AG08396 (cell line): ENCODE measurements at places on chromosomes 1 and 21.

DNA sequence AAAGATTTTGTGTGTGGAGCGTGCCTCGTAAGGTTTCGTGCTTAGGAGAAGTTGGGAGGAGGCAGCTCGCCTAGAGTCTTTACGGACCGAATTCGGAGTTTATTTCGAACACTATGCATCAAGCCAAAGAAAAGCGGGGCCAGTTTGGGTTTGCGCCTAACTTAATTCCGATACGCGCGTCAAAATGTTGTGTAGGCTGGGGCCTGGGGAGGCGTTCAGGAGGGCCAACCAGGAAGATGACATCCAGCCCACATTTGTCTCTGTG lies 6.4 kb downstream of the FOXD2 start:
- no peak for DNase-seq

- no peak for DNase-seq
Observed at GRCh38 chr1:229047840-229048620, 222.9 kb upstream of the RAB4A start.

GRCh38 chr1:75542818-75543570 lies 67.9 kb downstream of the SLC44A5 start:
- no peak for DNase-seq

DNA sequence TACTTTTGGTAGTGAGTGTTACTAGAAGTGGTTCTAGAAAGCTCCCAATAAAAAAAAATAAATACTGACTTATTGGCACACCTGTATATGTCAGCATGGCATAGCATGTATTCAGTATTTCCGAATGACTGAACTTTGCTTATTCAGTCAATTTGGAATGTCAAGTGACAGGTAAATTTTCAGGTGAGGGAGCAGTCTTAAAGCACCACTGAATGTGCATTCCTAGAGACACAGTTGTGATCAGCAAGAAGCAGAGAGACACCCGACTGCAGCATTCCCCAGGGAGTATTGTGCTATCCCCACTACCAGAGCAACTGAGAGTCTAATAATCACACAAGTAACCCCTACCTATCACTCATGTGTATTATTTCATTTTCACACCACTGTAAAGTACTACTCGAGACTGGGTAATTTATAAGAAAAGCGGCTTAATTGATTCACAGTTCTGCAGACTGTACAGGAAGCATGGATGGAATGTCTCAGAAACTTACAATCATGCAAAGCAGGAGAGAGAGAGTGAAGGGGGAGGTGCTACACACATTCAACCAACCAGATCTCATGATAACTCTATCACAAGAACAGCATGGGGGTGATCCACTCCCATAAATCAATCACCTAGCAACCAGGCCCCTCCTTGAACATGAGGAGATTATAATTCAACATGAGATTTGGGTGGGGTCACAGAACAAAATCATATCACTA lies 201.5 kb downstream of the TBX15 start:
- no peak for DNase-seq

- DNase-seq: no peak
Observed at GRCh38 chr1:220807726-220808125, 21.0 kb downstream of the MTARC1 start.

DNA sequence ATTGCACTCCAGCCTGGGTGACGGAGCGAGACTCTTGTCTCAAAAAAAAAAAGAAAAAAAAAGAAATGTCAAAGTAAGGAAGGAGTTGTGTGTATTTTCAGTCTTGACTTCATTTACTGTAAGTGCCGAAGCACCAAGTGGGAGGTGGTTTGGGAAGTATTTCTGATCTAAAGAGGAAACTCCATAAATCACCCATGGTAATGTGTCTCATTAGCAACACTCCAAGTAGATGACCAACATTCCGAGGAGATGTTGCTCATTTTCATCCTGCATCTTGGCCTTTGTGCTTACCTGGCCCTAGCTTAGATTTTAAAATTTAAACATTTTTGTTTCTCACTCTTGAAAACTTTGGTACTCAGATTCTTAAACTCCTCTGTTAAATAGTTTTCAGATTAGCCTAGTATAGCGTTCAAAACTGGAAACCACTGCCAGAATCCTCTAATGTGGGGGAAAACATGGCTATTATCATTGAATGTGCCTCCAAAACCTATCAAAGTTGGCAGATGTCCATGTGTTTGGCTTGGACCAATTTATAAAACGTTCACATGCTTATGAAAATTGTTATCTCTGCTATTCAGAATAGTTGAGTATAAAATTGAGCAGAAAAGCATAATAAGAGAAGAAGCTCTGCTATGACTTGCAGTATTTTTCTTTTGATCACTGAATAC lies 110.4 kb downstream of the NFIA start:
- no peak for DNase-seq

- no peak for DNase-seq
Observed at GRCh38 chr1:244919320-244920282, 55.3 kb upstream of the HNRNPU start.

DNA sequence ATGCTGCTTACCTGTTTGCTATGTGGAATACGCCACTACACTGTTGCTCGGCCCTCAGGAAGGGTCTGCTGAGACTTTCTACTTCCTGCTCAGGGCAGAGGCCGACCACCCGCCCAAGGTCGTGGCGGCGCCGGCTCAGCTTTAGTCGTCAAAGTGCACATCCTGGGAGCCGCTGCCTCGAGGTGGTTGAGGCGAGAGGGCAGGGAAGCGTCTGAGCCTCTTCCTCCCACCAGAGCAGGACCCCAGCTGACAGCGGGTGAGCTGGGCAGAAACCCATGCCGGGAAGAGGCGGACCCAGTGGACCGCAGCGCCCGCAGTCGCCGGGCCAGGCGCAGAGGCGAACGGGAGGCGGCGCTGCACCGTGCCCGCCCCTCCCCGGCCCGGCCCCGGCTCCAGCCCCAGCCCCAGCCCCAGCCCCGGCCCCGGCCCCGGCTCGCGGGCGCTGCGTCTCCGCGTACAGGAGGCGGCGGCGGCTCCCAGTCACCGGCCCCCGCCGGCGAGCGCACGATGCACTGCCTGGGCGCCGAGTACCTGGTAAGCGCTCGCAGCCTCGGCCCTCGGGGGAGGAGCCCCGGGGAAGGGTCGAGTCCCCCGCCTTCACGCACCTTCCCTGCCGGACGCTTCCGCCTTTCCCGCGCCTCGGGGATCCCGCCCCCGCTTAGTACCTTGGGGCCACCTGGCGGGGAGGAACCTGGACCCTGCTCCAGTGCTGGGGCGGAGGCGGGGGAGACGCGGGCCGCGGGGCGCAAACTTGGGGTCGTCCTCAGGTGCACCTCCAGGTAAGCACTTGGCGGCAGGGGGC lies at the start of gene SLC44A3:
SLC44A3 (plus strand) TSS at position 413 of the 802 bp plus-strand sequence; CDS start at position 508, 95 bp downstream.
- DNase-seq: peak; percentile 77

DNA sequence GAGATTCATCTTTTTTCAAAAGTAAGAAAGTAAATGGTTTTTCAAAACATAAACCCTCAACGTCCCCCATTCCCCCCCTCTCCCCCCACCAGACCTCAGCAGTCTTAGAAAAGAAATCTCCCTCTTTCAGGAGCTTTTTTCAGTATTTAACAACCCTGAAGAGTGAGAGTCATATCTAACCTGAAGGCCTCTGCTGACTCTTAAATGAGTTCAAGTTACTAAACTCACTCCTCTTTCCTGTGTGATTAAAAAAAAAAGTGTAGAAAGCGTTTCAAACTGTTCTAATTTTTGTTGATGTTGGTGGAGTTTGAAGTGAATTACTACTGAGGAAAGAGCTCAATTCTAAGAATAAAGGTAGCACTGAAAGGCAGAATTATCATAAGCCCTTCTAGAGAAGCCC lies 93.7 kb downstream of the VAV3 start:
- no peak for DNase-seq

- DNase-seq: no peak
Observed at GRCh38 chr1:9836632-9836960, 12.8 kb upstream of the CLSTN1 start.

DNA sequence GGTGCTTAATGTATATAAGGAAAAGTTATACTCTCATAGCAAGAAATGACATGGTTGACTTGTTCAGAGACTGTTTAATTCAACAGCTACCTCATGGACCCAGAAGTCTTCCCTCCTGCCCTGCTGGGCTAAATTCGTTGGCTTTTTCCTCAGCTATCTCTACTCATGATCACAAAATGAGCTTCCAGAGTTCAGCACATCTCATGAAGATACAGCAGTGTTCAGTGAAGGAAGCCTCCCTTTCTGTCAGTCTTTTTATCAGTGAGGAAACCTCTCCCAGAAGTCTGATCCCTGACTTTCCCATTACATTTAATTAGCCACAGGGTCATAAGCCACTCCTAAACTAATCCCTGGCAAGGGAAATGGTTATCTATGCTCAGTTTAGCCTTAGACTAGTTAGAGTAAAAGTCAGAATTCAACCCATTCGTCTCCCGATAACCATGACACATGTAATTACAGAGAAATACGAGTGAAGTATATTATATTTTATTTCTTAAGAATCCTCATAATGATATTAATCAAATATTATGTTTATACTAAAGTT lies 97.5 kb downstream of the DENND1B start:
- DNase-seq: no peak

DNA sequence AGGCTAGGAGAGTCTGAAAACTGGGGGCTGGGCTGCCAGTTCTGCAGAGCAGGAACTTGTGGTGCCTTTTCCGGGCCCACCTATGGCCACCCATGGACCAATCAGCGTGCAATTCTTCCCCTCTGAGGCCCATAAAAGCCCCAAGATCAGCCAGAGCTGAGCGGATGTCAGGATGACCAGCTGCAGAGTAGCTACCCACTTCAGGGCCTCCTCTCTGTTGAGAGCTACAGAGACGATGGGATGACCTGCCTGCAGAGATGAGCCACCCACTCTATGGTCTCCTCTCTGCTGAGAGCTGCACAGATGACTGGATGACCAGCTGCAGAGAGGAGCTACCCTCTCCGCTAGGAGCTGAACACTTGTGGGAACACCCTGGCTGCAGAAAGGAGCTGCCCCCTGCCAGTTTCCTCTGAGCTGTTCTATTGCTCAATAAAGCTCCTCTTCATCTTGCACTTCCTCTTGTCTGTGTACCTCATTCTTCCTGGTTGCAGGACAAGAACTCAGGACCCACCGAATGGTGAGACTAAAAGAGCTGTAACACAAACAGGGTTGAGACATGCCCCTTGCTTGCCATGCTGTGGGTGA lies 12.8 kb upstream of the AADACL4 start:
- DNase-seq: no peak

DNA sequence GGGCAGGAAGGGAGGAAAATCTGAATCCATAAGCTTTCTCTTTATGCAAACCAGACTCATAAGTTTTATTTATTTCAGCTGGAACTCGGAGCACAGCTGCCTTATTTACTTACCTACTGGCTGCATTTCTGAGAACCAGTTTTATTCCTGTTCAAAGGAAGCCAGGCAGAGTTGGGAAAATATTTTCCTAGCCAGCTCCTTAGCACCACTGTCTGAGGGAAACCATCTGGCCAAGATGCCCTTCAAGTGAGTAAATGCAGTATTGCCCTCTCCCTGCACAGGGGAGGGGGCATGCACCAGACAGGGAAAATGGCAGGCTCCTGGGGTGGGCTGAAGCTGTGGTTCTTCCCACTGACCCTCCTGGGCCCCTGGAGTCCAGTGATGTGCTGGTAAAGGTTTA lies 28.9 kb upstream of the FMOD start:
- no peak for DNase-seq

GRCh38 chr1:38740487-38740886 lies 119.1 kb downstream of the RRAGC start:
- DNase-seq: no peak

DNA sequence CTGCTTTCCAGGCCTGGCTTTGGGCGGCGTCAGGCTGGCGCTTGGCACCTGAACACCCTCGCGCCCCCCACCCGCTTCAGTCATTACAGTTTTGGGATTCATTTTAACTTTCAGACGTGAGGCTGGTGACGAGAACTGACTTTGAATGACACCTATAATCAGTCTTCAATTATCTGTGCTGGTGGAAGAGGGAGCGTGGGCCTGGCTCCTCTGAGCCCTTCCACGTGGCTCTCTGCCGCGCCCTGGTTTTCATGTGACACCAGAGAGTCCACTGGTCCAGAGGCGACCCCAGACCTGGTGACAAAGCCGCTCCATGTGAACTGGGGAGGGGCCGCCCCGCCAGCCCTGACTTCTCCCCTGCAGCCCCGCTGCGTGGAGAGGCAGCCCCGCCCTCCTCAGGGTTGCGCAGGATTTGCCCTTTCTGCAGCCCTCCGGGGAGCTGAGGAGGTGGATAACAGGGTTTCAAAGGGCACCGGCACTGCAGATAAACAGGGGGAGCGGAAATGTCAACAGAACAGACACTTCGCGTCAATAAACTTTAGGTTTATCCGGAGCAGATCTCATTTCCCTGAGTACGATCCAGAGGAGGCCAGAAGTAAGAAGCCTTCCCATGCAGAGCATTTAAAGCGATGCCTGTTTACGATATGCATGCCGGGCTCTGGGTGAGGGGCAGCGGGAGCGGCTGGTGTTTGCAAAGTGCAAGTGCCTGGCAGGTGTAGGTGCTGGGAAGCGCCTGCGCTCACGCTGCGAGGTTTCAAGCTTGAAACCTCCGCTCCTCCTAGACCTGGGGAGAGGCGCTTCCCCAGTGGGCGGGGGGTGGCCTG lies 56.4 kb downstream of the AJAP1 start:
- no peak for DNase-seq

DNA sequence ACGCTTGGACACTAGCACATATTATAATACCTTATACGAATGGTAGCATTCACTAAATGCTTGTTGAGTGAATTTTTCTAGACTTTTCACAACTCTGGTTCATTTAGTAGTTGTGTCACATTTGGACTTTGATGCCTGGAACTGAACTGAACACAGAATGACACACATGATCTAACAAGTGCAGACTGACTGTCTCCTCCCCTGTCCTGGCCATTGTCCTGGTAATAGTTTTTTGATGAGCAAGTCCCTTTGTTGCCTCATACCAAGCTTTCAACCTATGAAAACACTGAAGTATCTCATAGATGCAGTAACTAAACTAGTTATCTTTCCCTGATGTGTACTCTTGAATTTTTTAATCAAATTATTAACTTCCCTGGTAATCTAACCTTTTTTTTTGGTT lies 66.4 kb downstream of the LRRC8D start:
- DNase-seq: no peak

- DNase-seq: no peak
Observed at GRCh38 chr1:245397771-245398170, 243.0 kb downstream of the KIF26B start.

- DNase-seq: no peak
Observed at GRCh38 chr1:223455470-223455869, 62.3 kb downstream of the CCDC185 start.

DNA sequence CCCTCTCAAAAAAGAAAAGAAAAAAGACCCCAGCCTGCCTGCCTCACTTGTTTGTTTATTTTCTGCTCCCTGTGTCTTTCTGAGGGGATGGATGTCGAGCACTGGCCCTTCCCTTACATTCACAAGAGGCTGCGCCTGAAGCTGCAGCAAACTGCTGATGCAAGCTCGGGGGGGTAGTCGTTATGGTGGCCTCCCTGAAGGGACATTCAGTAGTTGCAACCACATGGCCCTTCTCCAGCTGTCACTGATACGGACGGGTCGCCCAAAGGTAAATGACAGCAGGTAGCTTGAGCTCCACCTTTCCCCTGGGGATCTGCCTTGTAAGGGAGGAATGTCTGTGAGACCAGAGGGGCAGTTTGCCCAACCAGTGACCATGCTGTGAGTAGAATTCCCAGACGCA lies 17.7 kb downstream of the PLEKHM2 start:
- no peak for DNase-seq

- DNase-seq: no peak
Observed at GRCh38 chr1:217274927-217275654, 355.8 kb downstream of the GPATCH2 start.

- no peak for DNase-seq
Observed at GRCh38 chr1:15722836-15723532, 13.1 kb upstream of the SLC25A34 start.
